Posterior vena cava (tissue), 2 donors: ENCODE measurements at places on chromosomes 4 and X. TPM values are rescaled to one million over a fixed set of nuclear protein-coding genes. Genes with fewer than 3 reads are reported as not detected.

Gene TMPRSS11B
- total RNA-seq, result not detected

- DNase-seq, result no peak
Measured at GRCh38 chr4:1743551-1743950, 22.2 kb downstream of the TACC3 start.

GRCh38 chr4:4306920-4307319 lies 16.9 kb downstream of the ZBTB49 start:
- no peak for DNase-seq

GRCh38 chr4:5746829-5747737 lies 36.1 kb downstream of the EVC start:
- no peak for DNase-seq

Gene FGB
- total RNA-seq, result not detected

DNA sequence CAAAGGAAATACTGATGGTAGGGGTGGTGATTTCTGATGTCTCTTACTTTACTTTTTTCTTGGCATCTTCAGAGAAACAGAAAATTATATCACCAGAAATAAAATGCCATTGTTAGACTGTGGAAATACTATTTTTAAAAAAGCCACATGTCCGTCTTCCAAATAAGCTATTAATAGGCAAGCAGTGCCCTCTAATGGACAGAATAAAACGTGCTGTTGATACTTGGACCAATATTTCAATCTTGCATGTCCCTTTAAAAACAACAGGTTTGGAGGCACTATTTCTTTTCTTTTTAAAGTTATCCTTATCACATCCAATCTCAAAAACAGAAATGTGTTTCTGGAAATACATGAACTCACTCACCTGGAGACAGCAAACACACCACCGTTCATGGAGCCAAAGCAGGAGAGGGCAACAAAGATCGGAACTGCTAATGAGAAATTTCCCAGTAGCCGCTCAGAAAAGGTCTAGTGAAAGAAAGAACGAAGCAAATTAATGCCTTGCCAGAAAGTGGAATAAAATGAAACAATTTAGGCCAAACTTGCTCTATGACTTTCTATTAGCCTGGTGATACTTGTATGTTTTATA lies 59.2 kb downstream of the SLC7A11 start:
- DNase-seq, result no peak

Gene SLC38A5
- 11.2 TPM for total RNA-seq

- DNase-seq, result no peak
Measured at GRCh38 chr4:147599206-147599605, 18.0 kb upstream of the TMEM184C start.

- DNase-seq, result no peak
Measured at GRCh38 chr4:129164243-129164642, 68.3 kb downstream of the C4orf33 start.

Gene PDLIM3
- total RNA-seq, result 447 TPM
